BE2C (cell line): ENCODE measurements at places on chromosomes 16 and 17.

GRCh38 chr17:48148854-48149786 lies 41.6 kb downstream of the SNX11 start:
- DNase-seq: no peak

- no peak for DNase-seq
These were observed 89.4 kb upstream of the C17orf78 start for GRCh38 chr17:37286430-37286829.

DNA sequence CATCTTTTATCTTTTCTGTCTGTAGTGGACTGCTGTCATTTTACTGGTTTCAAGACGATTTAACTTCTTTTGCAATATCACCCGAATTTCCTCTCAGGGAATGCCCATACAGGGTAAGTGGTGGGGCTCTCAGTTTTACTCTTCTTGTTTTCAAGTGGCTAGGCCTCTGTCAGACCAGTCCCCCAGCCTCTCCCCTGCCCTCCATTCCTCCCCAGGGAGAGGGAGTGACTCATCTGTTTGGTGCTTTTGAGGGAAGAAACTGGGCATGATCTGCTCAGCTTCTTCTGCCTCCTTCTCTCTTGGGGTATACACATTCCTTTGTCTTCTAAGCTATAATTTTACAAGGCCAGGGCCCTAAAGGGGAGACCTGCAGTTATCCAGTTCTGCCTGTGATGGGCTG lies 332.0 kb downstream of the CBLN1 start:
- no peak for DNase-seq

DNA sequence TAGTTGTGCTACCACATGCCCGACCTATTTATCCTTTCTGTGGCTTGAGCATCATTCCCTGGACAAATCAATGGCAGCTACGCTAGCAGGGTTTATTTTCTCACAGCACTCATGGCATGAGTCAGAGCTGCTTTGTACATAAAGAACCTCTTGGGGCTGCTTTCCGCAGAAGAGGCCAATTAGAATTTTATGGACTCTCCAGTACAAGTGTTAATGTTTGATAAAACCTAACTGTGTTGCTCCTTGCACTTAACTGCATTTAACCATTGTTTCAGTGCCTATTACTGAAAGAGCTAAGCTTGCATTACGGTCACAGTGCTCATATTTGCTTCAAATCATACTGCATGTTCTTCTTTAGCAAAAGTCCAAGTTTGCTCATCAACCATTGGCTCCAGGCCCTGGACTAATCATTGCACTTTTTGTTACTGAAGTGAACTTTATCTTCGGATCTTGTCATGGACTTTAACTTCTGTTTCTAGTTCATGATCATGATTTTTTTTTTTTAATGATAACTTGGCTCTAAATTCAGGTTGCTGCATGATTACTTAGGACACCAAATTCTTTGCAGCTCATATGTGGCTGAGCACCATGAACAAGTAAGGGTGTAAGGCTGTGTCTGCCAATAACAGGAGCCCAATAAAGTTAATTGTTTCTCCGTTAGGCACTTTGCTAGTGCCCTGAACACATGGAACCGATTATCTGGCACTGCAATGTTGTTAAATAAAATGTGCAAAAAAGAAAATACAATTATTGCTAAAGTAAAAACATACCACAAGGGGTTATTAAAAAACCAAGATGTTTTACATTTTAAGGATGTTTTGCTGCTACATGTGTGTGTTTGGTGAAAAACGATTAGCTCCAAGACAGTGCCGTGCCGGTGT lies 492.2 kb downstream of the KCNJ2 start:
- DNase-seq: no peak

- no peak for DNase-seq
These were observed 124.4 kb downstream of the SLC39A11 start for GRCh38 chr17:72967977-72968585.

- peak; percentile 18 for DNase-seq
These were observed 341 bp downstream of the SLC7A6OS start for GRCh38 chr16:68310437-68310773.

- DNase-seq: no peak
These were observed 13.2 kb downstream of the IL4R start for GRCh38 chr16:27326738-27327585.

- DNase-seq: no peak
These were observed 145.3 kb downstream of the FOXL1 start for GRCh38 chr16:86723689-86724088.

- DNase-seq: no peak
These were observed 185.0 kb downstream of the TANC2 start for GRCh38 chr17:63150994-63151464.

GRCh38 chr16:65510850-65511249 lies 389.0 kb upstream of the CDH11 start:
- DNase-seq: no peak

DNA sequence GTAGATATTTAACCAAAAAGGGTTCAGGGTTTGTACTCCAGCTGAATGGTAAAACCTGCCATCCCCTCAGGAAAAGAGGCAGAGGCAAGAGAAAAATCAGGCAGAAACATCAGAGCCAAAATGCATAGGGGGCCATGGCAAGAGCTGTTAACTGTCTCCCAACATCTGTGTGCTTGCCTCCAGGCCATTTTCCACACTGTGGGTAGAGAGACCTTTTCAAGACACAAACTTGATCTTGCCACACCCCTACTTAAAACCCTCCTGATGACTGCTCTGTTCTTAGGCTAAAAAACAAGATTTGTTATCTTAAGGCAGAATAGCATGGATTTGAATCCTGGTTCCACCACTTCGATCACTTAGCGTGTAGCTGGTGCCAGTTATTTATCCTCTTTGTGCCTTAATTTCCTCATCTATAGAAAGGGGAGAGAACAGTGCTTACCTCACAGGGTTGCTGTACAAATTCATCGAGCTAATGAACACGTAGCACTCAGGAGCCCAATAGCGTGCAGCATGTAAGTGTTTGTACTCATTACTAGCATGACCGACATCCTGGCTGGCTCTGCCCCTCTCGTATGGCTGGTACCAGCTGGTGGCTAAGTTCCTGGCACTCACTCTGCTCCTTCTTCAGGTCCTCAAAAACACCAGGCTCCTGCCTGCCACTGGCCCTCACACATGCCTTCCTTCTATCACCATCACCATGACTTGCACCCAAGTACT lies 25.8 kb downstream of the STAT3 start:
- no peak for DNase-seq

- DNase-seq: no peak
These were observed 19.7 kb upstream of the RCVRN start for GRCh38 chr17:9924735-9925191.
